ENCODE measurements at places on chromosomes 1 and 21.

DNA sequence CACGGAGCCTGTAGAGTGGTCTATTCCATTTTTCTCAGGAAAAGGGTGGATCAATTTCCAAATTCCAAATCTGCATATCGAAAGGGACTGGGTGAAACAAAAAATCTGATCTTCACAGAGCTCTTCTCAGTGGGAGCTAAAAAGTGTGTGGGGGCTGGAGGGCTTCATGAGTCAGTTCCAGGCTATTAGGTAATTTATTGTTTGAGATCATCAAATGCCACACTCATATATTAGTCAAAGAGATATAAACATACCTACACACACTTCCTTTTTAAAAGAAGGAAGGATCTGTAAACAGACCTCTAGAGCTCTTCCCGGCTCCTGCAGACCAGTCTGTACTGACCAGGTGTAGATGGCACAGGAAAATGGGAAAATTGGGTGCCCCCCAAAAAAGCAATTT lies 175.4 kb downstream of the ZBTB18 start:
- DNase-seq: no peak

- no peak for DNase-seq
These were observed 32.7 kb upstream of the SUCO start for GRCh38 chr1:172500207-172500606.

GRCh38 chr1:48493970-48494769 lies 22.2 kb upstream of the SPATA6 start:
- DNase-seq: no peak

DNA sequence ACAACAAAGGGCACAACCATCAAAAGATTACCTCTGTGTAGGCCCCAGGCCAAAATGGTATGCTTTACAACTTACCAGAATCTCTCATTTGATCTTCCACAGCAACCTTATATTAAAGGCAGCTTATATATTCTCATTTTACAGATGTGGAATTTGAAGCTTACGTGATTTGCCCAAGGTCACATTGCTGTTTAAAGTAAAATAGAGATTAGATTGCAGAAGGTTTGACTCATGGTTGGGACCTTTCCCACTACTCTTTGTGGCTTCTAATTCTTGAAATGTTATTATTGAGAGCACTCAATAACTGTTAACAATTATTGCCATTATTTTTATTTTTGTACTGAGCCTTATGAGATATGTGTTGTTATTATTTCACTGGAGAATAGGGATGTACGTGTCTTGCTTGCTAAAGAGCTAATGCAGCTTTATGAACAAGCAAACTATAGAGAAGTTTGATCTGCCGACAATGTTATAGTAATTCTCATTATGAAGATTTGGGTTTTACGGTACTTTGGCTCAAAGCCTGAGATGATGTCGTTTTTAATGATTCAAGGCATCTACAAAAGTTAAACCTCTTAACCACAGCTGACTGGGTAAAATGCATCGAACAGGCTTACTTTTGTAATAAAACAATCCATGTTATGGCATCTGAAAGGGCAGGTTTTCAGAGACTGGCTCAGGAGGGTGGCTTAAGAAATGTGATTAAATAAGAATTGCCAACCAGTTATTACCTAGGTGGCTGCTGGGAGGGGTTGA lies 43.3 kb upstream of the TSNAX start:
- no peak for DNase-seq

- no peak for DNase-seq
These were observed 28.9 kb downstream of the PRDM16 start for GRCh38 chr1:3097861-3098260.

DNA sequence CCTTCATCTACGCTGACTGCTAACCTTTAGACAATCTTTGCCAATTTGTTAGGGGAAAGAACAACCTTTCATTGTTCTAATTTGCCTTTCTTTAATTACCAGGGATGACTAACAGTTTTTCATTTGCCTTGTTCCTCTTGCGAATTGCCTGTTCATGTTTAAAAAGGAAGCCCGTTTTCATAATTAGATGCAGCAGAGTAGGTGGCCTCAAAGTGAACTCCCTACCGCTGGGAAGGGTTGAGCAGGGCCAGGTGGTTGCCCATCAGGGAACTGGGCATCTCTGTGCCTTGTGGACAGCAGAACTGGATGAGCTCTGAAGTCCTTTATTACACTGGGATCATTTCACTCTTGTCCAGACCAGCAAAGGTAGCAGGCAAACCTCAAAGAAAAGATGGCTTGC lies 59.0 kb downstream of the HIVEP3 start:
- no peak for DNase-seq

DNA sequence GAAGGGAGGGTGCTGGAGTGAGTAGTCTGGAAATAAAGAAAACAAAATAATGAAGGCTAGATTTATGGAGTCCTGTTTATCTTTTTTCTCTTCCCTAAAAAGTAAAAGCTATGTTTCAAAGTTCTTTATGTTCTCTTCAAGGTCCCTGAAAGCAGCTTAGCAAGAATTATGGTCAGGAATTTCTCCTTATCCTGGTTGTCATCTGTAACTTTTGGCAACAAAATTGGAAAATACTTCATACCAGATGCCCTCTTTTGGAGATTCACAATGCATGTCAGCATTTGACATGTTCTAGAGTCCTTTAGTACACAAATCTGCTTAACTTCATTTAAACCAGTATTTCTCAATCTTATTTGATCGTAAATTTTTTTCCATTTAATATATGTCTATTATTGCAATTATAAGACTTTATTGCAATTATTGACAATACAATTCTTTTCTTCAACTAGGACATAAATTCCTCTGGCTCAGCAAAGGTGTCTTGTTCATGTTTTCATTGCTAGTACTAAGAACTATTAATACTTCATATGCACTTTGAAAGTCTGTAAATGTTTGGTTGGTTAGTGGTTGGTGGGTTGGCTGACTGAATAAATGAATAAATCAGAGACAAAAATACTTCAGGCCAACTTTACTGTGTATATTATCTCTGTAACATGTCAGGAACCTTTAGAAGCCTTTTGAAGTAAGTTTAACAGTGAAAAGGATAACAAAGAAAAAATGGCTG lies 101.5 kb downstream of the ATP1B1 start:
- no peak for DNase-seq

Measured in stimulated activated CD8-positive, alpha-beta memory T cell treated with anti-CD3 and anti-CD28 coated beads, Interleukin-2, amount 100 ng/mL, for 1 hour (primary cell).